Activated CD4-positive, alpha-beta T cell treated with anti-CD3 and anti-CD28 coated beads for 36 hours (primary cell): ENCODE measurements at places on chromosomes 7 and 10.

DNA sequence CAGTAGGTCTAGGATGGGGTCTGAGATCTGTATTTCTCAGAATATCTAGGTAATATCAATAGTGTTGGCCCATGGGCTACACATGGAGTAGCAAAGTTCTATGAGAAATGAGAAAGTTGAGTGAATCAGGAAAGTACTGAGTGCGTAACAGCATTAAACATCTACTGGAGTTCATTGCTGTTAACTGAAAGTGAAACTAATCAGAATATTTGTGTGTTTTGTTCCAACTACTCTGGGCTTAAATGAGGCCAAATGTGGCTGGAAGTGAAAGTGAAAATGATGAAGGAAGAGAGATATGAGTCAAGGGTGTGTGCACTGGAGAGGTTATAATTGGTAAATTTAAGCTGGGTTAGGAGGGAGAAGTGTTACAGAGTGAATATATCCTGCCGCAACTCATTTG, 46.5 kb downstream of the TMEM106B start:
- peak; percentile 30 for DNase-seq

DNA sequence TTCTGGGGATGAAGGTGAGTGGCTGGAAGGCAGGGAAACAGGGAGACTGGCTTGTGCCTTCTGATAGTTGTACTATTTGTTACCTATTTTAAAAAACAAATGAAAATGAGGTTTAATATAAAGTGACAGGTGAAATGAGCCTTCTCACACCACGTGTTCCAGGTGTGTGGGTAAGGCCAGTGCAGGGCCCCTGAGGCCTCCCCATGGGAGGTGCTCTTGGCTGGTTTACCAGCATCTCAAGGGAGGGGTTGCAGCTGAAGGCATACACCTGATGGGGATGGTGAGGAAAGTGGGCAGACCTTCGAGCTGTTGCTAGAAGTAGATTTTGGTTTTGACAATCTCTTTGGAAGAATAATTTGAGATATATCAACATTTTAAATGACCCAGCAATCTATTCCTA, 103.6 kb downstream of the ARHGAP22 start:
- no peak for DNase-seq

- DNase-seq = no peak
Measured at GRCh38 chr7:50207251-50207564, 97.3 kb upstream of the IKZF1 start.

- no peak for DNase-seq
Measured at GRCh38 chr7:79282882-79283602, 170.4 kb downstream of the MAGI2 start.

GRCh38 chr10:62043421-62044021, 142.0 kb downstream of the ARID5B start:
- DNase-seq = no peak

- no peak for DNase-seq
Measured at GRCh38 chr7:134747326-134747725, 32.1 kb upstream of the CALD1 start.

GRCh38 chr10:129946859-129947258, 17.2 kb downstream of the EBF3 start:
- DNase-seq = no peak

- no peak for DNase-seq
Measured at GRCh38 chr7:51660516-51660915, 343.9 kb upstream of the COBL start.

GRCh38 chr10:106242301-106242700, 922.2 kb downstream of the SORCS1 start:
- DNase-seq = no peak
